ENCODE measurements at places on chromosomes 12 and 14.

- DNase-seq, result no peak
Observed at GRCh38 chr12:11808931-11809330, 159.5 kb downstream of the ETV6 start.

- no peak for DNase-seq
Observed at GRCh38 chr12:126362964-126363363, 1297.7 kb downstream of the AACS start.

GRCh38 chr12:130956456-130957303, 3.0 kb downstream of the ADGRD1 start:
- no peak for DNase-seq

- DNase-seq, result no peak
Observed at GRCh38 chr12:52197371-52198231, 5.8 kb upstream of the KRT80 start.

DNA sequence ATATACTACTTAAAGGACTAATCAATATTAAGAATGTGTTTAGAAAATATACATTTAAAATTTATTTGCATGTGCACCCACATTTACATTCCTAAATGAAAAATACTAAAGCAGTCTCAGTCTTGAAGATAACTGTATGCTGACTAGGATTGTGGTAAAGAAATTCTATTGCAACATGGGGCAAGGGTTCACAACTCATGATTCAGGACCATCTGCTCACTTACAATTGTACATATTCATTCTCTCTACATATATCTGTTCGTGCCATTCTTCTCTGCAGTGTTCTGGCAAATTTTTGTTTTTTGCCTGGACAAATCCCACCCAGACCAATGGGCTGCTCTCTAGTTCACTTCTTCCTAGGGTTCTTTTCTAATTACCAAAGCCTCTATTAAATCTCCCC, 417.2 kb upstream of the NOVA1 start:
- no peak for DNase-seq

DNA sequence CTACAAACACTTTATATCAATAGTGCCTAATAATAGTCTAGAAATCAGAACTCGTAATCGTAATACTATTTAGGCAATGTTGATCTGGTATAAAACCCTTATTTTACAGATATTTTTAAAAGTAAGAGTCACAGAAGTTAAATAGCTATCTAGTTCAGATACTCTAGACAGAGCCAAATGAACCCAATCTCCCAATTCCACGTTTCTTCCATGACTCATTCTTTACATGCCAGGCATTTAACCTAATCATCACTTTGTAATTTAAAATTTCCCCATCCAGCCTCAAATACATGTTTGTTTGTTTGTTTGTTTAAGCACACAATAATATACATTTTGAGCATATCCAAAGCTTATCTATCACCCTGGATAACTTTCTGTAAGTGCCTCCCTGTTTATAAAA, 36.4 kb upstream of the GARIN6 start:
- no peak for DNase-seq

- DNase-seq, result no peak
Observed at GRCh38 chr12:6538420-6539313, 4.3 kb downstream of the GAPDH start.

GRCh38 chr14:81285245-81285644, 64.5 kb upstream of the GTF2A1 start:
- no peak for DNase-seq

- no peak for DNase-seq
Observed at GRCh38 chr14:38329246-38329645, 73.4 kb upstream of the CLEC14A start.

Measured in NCI-H1417 treated with DMSO at 0.1 percent for 48 hours (cell line).